ENCODE measurements at places on chromosomes 3 and 15.
A peak's percentile ranks its signal among the peaks of the same experiment; 100 is the strongest.

DNA sequence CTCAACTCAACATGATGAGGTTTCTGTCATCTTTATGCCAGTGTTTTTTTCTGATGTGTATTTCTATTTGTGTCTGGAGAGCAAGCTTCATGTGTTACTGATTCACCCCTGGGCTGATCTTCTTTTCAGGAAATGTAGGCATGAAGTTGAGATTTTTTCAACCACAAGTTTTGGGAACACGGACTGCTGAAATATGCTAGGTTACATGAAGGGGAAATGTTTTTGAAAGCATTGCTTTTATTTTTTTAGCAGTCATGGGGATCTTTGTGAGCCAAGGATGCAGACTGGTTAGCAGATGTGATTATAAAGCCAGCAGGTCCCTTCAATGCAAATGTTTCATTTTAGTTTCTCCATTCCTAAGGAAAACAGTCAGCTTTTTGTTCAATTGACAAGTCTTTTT is 219.3 kb upstream of the COL8A1 start:
- no peak for DNase-seq

GRCh38 chr3:100107221-100107814 is 7.0 kb downstream of the FILIP1L start:
- DNase-seq, result no peak

DNA sequence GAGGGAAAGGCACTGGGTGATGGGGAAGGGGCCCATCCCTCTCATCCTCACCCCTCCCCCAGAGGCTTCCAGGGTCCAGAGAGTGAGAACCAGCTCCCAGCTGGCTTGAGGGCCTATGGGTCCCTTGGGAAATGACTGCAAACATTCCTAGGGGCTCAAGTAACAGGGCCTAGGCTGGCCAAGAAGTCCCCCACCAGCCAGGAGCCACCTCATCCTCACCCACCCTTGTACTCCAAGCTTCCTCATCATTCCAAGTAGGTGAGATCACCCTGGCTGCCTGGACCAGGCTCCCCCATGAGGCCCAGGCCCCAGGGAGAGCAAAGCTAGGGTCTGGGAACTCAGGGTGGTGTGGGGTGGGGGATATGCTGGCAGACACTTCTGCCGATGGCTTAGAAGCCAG is 14.8 kb downstream of the LOXL1 start:
- peak; percentile 79 for DNase-seq

GRCh38 chr15:35618260-35619188 is 72.6 kb upstream of the DPH6 start:
- DNase-seq, result no peak
